ENCODE measurements at places on chromosomes 2 and 18. TPM values are rescaled to one million over a fixed set of nuclear protein-coding genes. Genes with fewer than 3 reads are reported as not detected.

- DNase-seq, result no peak
Observed at GRCh38 chr2:10146366-10147005, 23.9 kb downstream of the RRM2 start.

- DNase-seq, result no peak
Observed at GRCh38 chr2:68351997-68352396, 13.1 kb upstream of the PLEK start.

DNA sequence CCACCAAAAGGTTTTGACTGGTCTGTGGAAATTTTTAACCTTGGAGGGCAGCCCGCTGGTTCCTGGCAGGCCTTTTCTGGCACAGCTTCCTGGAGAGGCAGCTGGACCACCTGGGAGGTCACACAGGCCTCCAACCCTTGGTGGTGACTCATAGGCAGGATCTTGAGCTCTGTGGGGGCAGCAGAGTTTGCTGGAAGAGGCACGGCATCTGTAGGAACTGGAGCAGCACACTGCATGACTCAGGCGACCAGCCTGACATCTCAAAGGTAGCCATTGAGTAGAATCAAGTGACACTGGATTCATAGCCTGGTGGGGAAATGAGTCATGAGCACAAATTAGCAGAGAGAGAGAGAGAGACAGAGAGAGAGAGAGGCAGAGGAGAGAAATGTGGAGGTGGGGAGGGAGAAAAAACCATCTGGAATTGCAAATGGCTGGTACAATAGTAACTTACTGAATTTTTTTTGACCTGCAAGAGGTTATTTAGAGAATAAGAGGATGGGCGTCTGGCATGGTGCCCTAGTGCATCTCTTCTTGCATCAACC, 57.4 kb downstream of the TRPM8 start:
- peak; percentile 95 for DNase-seq

DNA sequence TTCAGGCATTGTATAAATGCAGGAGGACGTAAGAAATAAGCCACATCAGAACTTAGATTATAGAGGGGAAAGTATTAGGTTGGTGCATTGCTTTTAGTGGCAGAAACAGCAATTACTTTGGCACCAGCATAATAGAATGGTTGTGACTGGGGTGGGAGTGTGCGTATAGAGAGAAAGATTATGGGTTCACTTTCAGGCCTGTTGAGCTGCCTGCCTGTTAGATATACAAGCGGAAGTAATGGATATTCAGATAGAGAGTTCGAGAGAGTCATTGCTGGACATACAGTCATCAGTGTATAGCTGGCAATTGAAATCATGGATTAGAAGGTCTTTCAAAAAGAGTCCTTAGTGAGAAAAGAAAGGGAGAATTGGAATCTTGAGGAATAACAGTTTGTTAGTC, 139.2 kb upstream of the MYO3B start:
- no peak for DNase-seq

DNA sequence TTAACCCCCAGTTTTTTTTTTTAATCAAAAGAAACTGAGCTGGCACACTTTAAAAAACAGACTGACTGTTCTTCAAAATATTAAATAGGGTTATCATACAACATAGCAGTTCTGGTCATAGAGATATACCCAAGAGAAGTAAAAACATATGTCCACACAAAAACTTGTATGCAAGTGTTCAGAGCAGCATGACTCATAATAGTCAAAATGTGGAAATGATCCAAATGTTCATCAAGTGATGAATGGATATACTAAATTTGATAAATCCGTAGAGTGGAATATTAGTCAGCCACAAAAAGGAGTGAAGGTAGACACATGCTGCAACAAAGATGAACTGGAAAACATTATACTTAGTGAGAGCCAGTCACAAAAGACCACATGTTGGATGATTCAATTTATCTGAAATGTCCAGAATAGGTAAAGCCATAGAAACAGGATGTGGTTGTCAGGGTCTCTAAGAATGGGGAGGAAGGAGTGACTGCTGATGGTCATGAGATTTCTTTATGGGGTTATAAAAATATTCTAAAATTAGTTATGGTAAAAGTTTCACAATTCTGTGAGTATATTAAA, 5.1 kb downstream of the SMIM21 start:
- DNase-seq, result no peak

- DNase-seq, result no peak
Observed at GRCh38 chr2:158743466-158743865, 51.7 kb upstream of the DAPL1 start.

DNA sequence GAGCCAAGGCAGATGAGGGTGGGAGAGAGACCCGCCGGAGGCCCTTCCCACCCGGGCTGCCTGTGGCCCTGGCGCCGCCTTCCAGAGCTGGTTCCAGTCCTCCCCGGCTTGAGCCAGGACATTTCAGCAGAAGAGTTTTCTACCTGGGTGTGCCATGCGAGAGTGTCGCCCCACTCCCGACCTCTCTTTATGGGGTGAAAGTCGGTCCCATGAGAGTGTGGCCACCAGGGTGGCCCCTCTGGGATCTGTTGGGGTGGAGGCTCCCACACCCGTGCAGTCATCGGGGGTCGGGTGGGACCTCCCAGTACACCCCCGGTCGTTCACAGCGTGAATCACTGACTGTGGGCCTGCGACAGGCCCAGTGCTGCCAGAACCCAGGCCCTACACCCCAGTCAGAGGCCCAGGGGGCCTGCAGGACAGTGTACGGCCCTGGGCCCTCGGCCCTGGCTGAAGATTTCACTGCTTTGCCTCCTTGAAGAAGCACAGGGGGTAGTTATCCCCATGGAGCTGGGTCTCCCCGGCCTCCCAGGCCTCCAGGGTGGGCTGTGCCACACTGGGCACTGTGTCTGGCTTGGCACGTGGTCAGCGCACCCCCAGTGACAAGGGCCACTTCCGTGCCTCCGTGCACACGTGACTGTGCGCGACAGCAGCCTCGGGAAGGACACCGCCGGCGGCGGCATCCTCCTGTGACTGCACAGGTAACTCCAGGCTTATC, 5.9 kb downstream of the NFATC1 start:
- DNase-seq, result no peak

- peak; percentile 2 for DNase-seq
Observed at GRCh38 chr18:31506024-31506742, 8.2 kb downstream of the DSG2 start.

GRCh38 chr2:168517816-168518215, 61.7 kb downstream of the CERS6 start:
- no peak for DNase-seq

DNA sequence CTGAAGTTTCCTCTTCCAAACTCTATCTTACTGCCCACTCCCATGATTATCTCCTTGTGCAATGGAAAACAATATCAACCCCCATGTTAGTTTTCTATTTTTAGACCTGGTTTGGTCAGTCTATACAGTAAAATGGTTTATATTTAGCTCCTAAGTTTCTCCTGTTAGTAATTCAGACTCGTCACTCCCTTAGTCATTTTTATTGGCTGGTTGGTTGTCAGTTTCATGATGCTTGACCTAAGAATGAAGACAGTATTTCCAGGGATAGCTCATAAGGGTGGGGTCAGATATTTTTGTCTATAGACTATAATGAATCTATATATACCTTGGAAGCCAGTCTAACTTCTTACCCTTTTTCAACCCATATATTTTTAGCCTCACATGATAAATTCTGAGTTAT, 61.4 kb upstream of the NEUROD1 start:
- DNase-seq, result no peak

- DNase-seq, result no peak
Observed at GRCh38 chr18:74389991-74390390, 67.1 kb downstream of the DIPK1C start.

DNA sequence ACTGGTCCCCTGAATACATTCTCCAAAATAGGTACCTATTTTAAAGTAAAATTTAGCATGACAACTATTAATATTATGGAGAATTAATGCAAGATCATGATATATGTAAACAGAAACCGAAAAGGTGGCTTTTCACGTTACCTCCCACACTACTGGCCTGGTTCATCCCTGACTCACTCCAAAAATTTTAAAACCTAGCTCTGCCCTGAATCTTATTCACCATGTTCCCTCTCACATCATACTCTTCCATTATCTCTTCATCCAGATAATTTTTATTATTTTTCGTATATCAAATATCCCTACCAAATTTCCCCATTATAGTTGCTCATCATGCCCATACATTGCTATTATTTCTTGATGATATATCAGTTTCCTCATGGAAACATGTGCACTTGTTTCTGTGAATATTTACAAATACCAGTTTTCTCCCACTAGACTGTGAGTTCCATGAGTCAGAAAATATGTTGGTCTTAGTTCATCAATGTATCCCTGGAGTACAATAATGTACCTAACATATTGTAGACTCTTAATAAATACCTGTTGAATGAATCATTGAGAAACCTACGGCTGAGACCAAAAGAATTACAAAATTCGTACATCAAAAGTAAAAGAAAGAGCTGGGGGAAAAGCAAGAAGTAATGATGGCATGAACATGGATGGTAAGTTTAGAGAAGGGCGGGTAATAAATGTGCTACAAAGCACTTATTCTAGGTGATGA, 360.1 kb upstream of the CHAC2 start:
- no peak for DNase-seq

DNA sequence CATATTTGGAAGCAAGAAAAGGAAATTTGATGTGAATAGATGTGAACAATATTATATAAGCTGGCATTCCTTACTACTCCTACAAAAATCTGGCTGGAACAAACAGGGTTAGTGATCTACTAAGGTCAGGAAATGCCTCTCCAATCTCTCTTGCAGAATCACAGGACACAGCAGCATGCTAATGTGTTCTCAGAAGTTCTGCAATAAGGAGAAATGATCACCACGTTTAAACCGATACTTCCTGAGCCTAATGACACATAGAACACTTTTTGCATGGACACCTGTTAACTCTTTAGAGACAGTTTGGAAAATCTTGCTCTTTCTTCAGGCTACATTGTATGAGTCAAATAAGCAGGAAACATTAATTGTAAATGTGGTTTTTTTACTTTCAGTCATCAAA, 89.6 kb upstream of the MAP3K20 start:
- DNase-seq, result no peak

DNA sequence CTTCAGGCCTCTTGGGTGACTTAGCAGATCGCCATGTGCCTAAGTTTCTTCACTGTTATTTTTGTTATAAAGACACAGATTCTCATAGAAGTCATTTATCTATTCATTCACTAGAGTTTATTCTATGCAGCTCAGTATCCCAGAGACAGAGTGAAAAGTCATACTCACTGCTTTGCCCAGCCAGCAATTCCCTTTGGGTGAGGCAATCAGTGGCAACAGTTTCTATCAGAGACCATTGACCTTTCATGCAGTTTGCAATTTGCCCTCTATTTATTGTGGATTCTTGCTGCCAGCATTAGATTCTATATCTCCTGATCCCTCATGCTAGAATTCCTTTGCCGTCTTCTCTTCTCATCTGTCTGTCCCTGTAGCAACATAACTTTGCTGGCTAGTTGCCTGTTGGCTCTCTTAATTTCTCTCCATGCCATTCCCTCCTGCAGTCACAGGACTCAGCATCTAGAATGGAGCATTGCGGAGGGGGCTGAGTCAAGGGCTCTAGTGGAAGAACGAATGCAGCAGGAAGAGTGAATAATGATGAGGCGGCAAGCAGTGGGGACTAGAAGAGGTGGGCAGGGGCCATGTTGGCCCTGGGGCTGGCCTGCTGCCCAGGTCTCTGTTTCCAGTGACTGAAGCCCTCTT, 12.2 kb downstream of the SLC9A4 start:
- DNase-seq, result no peak

GRCh38 chr18:61666876-61667590, 225.8 kb downstream of the RNF152 start:
- no peak for DNase-seq

- DNase-seq, result no peak
Observed at GRCh38 chr18:53489266-53489665, 735.2 kb downstream of the MBD2 start.

GRCh38 chr2:18848646-18849045, 259.3 kb upstream of the NT5C1B start:
- no peak for DNase-seq

- DNase-seq, result no peak
Observed at GRCh38 chr2:30872797-30873196, 65.6 kb upstream of the CAPN13 start.

- DNase-seq, result no peak
Observed at GRCh38 chr2:150624001-150624401, 136.5 kb upstream of the RND3 start.

DNA sequence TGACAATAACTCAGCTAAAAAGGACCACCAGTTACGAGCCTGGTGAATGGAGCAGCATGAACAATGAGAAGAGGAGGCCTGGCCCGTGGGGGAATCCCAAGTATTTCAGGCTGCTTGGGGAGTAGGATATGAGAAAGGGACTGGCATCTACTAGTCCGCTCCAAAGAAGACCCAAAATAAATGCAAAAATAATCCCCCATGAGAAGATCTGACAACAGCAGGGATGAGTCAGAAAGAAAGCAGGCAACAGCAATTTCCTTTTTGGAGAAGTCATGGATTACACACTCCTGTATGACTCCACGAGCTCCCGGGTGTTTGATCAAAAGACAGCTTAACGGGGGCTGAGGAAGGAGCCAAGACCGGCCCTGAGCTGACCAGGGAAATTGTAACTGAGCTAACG, 111.4 kb downstream of the SOX11 start:
- no peak for DNase-seq

DNA sequence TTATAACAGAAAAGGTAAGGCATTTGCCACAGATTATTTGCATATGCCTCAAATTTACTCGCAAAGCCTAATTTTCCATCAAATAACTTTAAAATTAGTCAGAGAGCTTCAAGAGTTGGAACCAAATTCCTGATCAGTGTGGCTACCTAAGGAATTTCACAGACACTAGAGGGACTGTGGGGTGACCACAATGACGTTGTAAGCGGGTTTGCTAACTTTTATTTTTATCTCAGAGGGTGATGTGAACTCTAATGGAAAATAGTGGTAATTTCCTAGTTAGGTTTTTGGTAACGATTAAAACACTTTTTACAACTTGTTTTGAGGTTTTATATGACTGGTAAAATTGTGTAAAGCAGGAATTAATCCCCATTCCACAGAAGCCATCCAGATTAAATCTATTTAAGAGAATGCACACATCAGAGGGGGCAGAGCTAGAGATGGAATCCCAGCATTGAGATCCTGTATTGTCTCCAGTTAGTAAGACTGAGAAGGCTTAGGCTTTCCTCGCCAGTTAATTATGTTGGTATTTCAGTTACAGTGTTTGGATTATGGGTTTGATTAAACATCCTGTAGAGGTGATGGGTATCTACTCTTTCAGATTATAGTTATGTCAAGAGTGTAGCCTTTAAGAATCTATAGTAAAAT, 129.0 kb downstream of the GPD2 start:
- DNase-seq, result no peak

The SYT4 gene
- total RNA-seq, result not detected

The ANO7 gene
- total RNA-seq, result 6.9 TPM

The BCL2L11 gene
- total RNA-seq, result 43.8 TPM

The SCN7A gene
- 0.03 TPM for total RNA-seq

The TMEM200C gene
- total RNA-seq, result 0.10 TPM

The DOK6 gene
- total RNA-seq, result not detected

The TWIST2 gene
- 4.2 TPM for total RNA-seq

The CIDEA gene
- total RNA-seq, result not detected

The TDRD15 gene
- total RNA-seq, result not detected

The METTL21A gene
- 20.9 TPM for total RNA-seq

The SLC40A1 gene
- 0.74 TPM for total RNA-seq

The POTEJ gene
- total RNA-seq, result not detected

The SMYD1 gene
- total RNA-seq, result not detected

Measured in Panc1 (cell line).